NCI-H1105 treated with DMSO at 0.1 percent for 48 hours (cell line): ENCODE measurements at places on chromosomes 1 and 21.

DNA sequence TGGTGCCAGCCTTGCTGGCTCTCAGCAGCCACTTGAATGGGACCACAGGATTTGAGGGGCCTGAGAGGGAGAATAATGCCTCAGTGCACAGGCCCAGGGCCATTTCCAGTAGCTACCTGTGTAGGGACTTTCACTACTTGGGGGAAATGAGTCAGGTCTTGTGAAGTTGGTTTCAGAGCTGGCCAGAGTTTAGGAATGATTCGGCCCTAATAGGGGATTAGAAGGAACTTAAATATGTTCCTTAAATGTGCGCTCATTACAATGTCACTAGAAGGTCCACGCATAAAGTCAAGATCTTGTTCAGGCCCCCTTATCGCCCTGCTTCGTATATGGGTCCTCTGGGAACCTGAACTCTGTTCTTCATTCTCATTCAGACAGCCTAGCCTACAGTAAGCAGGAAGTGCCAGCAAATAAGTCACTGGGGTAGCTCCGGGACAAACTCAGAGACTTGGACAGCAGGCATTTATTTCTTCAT, 5.6 kb upstream of the AKR1A1 start:
- no peak for DNase-seq

DNA sequence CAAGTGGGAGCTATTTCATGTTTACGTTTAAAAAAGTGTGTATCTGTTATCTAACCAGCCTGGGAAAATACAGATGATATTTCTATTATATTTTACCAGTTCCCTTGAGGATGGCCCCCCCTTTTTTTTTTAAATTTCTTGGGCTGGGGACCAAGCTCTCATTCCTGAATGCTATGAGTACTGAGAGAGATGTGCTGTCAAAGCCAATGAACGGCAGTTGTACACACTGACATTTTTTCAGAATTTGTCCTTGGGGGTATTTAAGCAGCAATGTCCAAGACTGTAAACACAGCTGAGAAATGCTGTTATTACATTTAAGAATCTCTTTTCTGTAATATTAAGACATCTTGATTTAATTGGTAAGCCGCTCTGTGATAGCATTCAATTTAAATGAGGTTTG, 177.9 kb downstream of the ST6GALNAC3 start:
- DNase-seq, result no peak

GRCh38 chr1:7478809-7479499, 292.1 kb upstream of the VAMP3 start:
- DNase-seq, result peak; percentile 85

DNA sequence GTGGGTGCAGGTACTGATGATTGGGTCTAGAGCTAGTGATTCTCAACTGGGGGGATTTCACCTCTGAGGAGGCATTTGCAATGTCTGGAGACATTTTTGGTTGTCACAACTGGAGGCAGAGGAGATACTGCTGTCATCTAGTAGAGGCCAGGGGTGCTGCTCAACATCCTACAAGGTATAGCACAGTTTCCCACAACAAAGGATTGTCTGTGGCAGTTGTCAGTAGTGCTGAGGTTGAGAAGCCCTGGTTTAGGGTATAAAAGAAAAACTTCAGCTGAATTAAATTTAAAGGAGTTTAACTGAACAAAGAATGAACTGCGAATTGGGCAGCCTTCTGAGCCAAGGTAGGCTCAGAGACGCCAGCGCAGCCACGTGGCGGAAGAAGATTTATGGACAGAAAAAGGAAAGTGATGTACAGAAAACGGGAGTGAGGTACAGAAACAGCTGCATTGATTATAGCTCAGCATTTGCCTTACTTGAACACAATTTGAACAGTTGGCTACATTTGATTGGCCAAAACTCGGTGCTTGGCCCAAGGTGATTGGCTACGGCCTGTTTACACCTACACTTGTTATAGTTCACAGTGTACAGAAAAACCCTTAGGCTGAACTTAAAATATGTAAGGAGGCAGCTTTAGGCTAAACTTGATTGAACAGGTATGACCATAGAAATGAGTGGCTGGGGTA, 40.4 kb downstream of the MPZL1 start:
- no peak for DNase-seq

- no peak for DNase-seq
Measured at GRCh38 chr1:39258925-39259244, 54.4 kb downstream of the MACF1 start.

- no peak for DNase-seq
Measured at GRCh38 chr1:189654906-189655305, 822.8 kb downstream of the BRINP3 start.

GRCh38 chr1:89530444-89531089, 5.9 kb downstream of the LRRC8B start:
- DNase-seq, result no peak
